ENCODE measurements at places on chromosomes 7 and 10.
A peak's percentile ranks its signal among the peaks of the same experiment; 100 is the strongest.

DNA sequence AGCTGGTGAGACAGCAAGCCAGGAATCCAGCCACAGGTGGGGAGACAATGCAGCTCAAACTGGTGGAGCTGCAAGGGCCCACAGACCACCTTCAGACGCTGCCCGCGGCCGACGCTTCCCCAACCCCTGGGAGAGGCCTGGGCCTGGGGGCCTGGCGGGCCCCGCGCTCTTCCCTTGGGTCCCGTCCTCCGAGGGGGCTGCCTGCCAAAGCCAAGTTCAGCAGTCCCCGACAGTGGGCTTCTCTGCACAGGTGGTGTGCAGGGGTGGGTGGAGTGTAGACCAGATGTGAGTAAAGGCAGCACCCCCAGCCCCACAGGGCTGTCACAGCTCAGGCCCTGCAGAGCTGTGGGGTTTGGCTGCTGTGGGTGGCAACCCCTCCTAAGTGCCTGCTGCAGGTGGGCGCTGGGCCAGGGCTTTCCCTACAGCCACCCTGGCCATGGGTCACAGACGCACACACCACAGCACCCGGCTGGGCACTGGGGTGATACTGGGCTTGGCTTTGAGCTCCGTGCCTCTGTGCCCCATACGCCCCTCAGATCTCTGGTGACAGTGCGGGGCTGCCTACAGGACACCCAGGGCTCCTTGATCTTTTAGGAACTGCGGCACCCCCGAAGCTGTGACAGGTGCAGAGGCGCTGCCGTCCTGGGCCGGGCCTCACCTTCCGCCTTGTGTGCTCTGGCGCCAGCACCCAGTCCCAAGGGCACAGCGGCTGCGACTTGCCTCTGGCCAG, 20.5 kb downstream of the BNIP3 start:
- no peak for DNase-seq

- peak; percentile 70 for DNase-seq
Measured at GRCh38 chr7:6430271-6430940, 17.3 kb downstream of the DAGLB start.

GRCh38 chr10:48494073-48494472, 110.8 kb downstream of the ARHGAP22 start:
- DNase-seq, result no peak

DNA sequence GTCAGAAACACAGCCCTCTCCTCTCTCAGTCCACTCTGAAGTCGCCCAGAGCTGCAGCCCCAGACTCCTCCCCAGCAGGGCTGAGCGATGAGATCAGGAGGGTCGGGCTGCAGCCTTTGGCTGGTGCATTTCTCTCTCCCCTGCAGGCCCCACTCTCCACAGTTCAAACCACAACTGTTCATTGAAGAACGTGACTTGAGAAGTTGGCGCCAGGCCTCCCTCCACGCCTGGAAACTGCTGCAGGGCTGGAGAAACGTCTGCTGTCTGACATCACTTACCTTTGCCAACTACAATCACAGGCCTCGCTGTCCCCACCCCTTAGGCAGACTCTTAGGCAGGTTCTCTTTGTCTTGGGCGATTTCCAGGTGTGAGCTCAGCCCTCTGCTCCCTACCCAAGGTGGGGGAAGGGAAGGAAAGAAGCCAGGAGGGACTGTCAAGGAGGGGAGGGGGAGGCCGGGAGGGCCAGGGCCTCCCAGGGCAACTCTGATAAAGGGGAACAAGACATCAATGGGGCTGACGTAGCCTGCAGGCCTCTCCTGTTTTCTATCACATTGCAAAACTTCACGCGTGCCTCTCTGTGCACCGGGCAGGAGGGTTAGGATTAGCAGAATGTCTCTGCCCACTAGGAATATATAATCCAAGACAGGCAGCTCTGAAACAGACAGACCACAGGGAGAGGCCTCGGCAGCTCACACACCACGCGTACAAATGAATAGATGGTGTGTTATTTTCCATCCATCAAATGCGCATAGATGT, 32.7 kb downstream of the CALML5 start:
- peak; percentile 86 for DNase-seq

DNA sequence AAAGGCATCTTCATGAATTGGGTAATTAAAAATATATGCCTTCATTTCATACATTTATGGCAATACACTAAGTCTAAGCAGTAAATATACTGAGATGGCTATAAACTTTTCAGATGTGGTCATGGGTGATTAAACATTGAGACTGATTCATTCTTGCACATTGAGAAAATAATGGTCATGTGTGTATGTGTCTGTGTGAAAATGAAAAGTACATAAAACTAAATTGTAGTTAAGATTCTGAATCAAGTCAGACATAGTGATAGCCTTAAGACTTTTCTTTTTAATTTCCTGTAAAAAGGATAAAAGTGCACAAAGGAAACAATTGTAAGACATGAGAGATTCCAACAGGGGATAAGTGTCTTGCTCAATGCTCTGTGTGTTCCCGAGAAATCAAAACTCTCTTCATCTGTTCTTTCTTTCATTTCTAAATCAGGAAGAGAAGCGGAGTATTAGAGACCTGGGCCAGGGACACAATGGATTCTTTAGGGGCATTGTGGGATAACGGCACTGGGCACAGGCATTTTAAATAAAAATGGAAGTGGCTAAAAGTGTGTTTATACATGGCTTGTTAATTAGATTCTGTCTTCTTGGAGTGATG, 69.8 kb upstream of the AGR3 start:
- DNase-seq, result peak; percentile 28

- DNase-seq, result no peak
Measured at GRCh38 chr7:157056246-157056645, 45.8 kb upstream of the MNX1 start.

DNA sequence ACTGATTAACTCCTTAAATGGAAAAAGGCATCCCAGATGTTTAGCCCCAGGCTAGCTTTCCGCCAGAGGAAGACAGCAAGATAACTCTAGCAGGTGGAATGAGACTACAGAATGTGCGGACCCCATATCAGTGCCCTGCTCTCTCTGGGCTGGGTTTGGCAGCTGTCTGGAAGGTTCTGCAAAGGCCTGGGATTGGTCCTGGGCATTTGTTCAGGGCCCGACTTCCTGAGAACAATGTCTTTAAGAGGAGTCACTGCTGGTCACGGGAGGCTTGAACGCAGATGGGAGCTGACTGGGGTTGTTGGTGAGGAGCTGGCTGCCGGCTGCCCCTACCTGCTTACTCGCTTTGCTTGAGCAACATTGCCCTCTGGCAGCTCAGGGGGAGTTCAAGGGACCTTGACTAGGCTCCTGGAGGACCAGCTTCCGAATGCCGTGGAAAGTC, 130.6 kb upstream of the BTBD16 start:
- peak; percentile 79 for DNase-seq

GRCh38 chr10:117260084-117260483, 19.2 kb downstream of the SLC18A2 start:
- DNase-seq, result no peak

DNA sequence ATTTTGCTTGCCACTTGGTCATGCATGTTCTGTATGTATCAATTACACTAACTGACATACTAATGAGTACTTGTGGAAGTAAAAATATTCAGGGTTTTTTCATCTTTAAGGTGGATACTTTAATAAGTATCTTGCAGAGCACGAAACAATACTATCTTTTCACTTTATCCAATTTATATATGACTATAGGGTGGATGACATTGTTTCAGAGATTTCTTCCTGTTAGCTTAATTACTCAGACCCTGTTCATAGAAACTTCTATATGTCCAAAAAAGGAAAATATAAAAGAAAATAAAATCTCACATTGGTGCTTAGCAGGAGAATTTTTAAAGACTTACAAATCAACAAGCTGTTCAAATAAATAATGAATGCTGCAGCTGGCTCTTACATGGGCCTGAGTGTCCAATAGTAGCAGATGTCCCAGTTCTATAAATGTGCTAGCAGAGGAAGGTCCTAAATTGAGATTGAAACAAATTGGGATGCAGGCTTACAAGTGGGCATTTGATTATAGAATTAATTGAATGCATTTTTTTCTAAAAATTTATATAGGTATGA, 91.5 kb upstream of the THSD7A start:
- no peak for DNase-seq

DNA sequence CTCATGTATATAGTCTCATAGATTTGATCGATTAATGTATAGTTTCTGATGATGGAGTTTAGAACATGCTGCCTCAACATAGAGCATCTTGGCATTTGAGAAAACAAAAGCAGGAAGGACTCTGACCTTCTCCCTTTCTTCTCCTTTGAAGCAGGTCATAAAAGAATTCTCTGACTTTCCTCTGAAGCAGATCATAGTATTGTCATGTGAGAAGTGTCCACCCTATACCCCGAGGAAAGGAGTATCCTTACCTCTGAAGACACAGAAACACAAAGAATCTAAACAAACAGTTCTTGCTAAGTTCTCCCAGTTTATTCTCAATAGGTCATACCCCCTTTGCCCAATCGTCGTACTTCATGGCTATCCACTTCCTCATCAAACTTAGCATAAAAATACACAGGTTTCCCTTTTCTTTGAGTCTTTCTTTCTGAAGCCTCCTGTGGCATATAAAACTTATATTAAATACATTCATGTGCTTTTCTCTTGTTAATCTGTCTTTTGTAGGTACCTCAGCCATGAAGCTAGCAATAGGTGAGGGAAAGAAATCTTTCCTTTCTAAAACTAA, 194.9 kb downstream of the REEP3 start:
- no peak for DNase-seq

GRCh38 chr7:112596981-112597380, 116.2 kb downstream of the LSMEM1 start:
- no peak for DNase-seq

GRCh38 chr10:64760371-64760770, 1239.2 kb downstream of the REEP3 start:
- no peak for DNase-seq

- DNase-seq, result peak; percentile 3
Measured at GRCh38 chr7:94972296-94972695, 64.9 kb downstream of the PPP1R9A start.

DNA sequence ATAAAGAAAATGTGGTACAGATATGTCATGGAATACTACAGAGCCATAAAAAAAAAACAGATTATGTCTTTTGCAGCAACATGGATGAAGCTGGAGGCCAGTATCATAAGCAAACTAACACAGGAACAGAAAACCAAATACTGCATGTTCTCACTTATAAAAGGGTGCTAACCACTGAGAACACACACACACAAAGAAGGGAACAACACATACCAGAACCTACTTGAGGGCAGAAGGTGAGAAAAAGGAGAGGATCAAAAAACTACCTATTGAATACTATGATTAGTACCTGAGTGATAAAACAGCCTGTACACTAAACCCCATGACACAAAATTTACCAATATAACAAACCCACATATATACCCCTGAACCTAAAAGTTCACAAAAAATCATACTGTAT, 144.6 kb downstream of the TPK1 start:
- no peak for DNase-seq

GRCh38 chr10:22686347-22686746, 28.0 kb downstream of the PIP4K2A start:
- DNase-seq, result no peak

DNA sequence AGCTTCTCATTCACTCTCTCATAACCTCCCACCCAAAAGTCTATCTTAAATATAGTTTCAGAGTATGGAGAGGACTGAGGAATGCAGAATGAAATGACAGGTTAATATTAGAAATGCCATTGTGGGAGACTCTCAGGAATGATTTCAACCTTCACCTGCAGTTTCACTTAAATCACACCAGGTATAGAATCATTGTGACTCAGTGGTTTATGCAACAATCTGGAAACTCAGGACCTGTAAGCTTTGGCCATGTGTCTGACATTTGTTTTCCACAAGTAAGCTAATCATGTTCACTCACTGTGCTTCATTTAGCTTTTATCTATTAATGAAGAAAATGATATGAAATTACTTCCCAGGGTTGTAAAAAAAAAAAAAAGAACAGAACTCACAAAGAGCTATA, 8.7 kb upstream of the PTPN12 start:
- no peak for DNase-seq

DNA sequence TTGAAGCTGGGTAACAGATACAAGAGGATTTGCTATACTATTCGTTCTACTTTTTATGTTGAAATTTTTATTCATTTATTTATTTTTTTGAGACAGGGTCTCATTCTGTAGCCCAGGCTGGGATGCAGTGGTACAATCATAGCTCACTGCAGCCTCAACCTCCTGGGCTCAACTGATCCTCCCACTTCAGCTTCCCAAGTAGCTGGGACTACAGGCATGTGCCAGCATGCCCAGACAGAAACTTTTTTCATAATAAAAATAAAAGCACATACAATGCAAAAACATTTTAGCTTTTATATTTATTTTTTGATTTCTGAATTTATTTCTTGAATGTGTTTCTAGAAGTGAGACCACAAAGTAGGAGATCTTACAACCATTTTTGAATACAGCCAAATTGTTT, 71.2 kb downstream of the FANK1 start:
- DNase-seq, result no peak

- peak; percentile 92 for DNase-seq
Measured at GRCh38 chr7:107934991-107935770, 44.2 kb downstream of the DLD start.

- no peak for DNase-seq
Measured at GRCh38 chr10:128468462-128468861, 342.2 kb upstream of the MKI67 start.

- peak; percentile 89 for DNase-seq
Measured at GRCh38 chr10:119250641-119251314, 43.4 kb downstream of the GRK5 start.

DNA sequence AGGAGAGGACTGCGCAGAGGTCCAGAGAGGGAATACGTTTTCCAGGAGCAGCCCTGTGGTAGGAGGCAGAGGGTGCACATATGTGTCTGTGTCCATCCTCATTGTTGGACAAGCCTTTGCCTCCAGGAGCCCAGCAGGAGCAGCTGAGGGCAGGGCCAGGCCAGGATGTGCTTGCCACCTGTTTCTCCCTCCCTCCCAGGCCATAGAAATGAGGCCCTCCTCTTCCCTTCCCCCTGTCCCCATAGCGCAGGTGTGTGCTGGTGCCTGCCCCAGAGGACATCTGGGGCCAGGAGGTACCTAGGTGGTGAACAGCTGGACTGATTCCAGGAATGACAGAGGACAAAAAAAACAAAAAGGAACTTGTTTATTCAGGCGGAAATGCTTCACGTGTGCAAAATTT, 10.5 kb upstream of the CXCL12 start:
- no peak for DNase-seq

DNA sequence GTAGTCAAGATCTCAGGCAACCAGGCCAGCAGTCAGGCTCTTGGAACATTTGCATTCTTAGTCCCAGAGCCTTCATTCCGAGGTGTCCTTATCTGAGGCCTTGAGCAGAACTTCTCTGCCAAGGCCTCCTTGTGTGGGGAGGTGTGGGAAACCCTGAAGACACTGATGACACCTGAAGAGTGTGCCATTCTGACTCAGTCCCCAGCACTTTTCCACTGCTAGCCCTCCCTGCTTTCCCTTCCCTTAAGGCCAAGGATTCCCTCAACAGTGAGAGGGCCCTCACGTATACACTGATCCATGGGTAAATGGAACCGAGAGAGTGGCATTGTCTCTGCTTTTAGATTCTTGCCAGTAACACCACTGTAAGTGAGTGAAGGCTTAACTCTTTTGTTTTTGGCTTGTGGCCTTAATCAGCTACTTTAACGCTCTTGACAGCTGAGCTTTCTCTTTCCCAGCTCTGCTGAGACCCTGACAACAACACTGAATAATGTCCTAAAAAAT, 30.3 kb downstream of the TRDMT1 start:
- no peak for DNase-seq

GRCh38 chr10:73850863-73851461, 23.4 kb downstream of the CAMK2G start:
- peak; percentile 99 for DNase-seq

All from EH (cell line).